NCI-H1694 treated with DMSO at 0.1 percent for 48 hours (cell line): ENCODE measurements at places on chromosomes 4 and X.

DNA sequence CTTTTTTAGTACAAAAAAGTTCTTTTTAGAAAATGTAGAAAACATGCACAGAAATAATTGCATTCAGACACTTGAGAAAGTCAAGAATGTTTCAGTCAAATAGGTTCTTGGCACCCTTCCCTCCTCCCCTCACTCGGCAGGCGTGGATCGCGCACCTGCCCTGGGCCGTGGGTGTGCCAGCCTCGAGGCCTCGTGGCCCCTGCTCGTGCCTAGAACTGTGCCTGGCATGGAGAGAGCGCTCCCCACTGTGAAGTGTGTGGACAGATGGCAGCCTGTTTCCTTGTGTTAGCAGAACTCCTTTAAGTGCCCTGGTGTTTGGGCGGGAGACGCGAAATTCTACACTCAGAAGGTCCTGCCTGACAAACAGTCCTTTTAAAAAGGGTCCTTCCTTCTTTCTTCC, 14.7 kb downstream of the RGS12 start:
- DNase-seq: no peak

DNA sequence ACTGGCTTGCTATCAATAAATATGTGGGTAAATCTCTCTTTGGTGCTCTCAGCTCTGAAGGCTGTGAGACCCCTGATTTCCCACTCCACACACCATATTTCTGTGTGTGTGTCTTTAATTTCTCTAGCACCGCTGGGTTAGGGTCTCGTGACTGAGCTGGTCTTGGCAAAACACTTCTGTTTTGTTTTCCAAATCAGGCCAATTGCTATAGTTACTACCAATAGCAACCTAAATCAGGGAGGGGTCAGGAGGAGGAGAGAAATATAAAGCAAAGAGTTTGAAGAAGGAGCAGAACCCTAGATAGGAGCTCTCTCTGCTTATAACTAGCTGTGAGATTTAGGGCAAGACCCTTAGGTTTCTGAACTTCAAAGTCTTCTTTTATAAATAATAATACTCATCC, 250.5 kb upstream of the IGFBP7 start:
- DNase-seq: no peak

- DNase-seq: peak; percentile 80
Observed at GRCh38 chrX:39752815-39753214, 344.9 kb downstream of the BCOR start.

DNA sequence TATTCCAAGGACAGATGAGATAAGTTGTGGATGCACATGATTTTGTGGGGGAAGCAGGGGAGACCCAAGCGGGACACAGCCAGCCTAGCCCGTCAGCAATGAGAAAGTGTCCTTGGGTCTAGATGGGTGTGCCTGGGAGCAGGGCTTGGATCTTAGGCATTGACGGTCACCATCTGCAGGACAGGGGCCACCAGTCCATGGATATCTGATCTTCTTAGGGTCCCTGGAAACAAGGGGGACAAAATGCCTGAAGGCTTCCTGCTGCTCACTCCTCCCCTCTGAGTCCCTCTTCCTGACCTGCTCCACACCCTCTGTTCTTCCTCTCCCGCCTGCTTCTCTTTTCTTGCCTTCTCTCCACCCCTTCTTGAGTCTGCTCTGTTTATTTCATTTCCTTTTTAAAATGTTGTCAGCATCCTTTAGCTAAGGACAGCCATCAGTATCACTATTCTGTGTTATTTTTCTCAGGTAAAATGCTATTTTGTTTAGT, 298.4 kb downstream of the RAPGEF2 start:
- DNase-seq: no peak

DNA sequence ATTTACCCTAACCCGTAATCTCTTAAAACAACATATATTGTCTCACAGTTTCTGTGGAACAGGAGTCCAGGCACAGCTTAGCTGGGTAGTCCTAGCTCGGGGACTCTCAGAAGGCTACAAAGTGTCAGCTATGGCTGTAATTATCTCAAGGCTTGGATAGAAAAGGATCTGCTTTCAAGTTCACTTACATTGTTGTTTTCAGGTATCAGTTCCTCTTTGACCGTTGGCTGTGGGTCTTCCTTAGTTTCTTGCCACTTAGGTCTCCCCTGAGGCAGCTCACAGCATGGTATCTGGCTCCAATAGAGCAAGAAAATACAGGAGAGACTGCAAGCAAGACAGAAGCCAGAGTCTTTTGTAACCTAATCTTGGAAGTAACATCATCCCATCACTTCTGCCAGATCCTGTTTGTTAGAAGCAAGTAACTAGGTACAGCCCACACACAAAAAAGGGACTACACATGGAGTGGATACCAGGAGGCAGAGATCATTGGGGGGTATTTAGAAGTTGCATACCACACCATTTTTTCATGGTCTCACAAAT, 137.0 kb downstream of the MAGEB5 start:
- DNase-seq: no peak

- no peak for DNase-seq
Observed at GRCh38 chrX:55867708-55868107, 150.2 kb downstream of the RRAGB start.

GRCh38 chrX:643241-643595, 12.6 kb downstream of the SHOX start:
- no peak for DNase-seq

DNA sequence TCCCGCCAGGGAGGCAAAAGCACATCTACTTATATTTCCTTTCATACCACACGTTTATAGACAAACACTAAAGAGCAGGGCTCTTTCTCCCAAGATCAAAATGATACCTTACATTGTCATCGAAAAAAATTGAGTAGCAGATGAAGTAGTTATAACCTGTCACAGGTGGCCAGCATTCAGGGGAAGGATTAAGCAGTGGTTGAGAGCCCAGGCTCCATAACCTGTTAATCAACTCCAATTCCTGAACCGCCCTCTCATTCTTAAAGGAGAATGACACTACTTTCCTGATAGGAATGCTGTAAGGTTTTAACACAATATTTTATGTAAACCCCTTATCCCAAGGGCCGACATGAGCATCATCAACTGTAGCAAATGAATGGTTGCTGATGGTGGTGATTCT, 268.9 kb upstream of the KCNIP4 start:
- DNase-seq: no peak

DNA sequence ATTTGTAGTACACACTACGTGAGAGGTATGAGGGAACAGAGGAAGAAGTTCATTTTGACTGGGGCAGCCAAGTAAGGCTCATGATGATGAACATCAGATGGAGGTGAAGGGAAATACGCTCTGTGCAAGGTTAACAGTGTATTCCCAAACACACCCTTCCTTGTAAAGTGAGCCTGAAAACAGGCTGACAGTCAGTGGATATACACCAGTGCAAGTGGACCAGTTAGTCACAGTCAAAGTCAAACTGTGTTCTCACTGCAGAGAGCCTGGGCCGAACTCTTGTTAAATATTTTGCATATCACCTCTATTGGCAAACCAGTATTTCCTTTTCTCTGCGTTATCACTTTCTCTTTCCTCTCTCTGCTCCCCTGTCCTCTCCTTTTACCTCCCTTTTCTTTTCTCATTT, 23.4 kb upstream of the RHOH start:
- no peak for DNase-seq

- DNase-seq: peak; percentile 57
Observed at GRCh38 chrX:132488180-132488705, 595 bp downstream of the MBNL3 start.

GRCh38 chr4:48184882-48185281, 50.8 kb upstream of the TXK start:
- no peak for DNase-seq
